ENCODE measurements at places on chromosomes 3 and 15.
A peak's percentile ranks its signal among the peaks of the same experiment; 100 is the strongest.

- no peak for DNase-seq
Measured at GRCh38 chr15:70722266-70723121, 40.9 kb downstream of the UACA start.

DNA sequence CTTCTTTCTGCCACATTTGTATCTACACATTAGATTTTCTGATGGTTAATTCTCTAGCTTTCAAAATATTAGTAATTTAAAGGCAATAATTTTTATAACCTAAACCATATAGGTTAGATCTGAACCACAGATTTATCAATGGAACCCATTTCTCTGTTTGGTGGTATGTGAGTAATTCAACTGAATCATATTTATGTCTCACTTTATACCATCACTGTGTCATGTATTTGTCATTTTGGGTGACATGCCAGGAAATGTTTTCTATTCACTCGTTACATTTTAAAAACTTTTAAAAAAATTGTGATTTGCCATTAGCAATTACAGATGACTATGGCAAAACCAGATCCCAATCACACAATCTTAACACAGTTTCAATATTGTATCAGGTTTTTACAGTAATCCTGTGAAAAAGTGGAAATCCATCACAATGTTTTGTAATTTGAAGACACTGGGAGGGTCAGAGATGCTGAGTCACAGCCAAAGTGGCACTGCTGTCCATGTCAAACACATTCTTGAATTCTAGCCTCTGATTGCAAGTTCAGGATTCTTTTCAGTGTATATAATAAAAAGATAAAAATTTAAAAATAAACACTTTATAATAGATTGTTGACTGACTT, 356.0 kb upstream of the RBMS3 start:
- no peak for DNase-seq

- DNase-seq = peak; percentile 4
Measured at GRCh38 chr15:60324706-60325438, 72.9 kb downstream of the ANXA2 start.

- no peak for DNase-seq
Measured at GRCh38 chr15:79089890-79090486, 592 bp downstream of the RASGRF1 start.

DNA sequence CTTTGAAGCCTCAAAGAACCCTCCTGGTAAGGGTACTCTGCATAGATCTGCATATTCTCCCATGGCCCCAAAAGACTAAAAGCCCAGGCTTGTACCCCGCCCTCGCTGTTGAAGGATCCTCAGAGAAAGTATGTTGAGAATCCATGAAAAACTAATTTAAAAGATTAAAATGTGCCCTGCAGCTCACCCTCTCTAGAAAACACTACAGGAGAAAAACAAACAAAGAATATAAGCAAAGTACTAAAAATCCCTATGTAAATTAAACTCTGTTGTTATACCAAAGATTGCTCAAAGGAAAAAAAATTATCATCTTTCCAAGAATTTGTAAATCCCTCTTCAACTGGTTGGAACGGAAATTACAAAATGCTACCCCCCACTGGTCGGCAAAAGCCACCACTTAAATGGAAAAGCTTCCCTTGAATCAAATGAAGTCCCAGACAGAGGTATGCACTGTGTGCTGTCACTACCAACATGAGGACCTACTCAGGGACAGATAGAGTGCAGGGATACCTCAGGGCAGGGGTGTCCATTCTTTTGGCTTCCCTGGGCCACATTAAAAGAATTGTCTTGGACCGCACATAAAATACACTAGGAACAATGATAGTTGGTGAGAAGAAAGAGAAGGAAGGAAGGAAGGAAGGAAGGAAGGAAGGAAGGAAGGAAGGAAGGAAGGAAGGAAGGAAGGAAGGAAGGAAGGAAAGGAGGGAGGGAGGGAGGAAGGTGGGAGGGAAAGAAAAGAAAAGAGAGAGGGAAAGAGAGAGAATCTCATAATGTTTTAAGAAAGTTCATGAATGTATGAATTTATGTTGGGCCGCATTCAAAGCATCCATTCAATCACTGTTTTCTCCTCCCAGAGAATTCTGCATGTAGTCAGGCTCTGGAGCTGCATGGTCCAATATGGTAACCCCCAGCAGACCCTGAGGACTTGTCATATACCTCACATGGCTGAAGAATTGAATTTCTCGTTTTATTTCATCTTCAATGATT, 88.1 kb downstream of the MAGI1 start:
- no peak for DNase-seq

DNA sequence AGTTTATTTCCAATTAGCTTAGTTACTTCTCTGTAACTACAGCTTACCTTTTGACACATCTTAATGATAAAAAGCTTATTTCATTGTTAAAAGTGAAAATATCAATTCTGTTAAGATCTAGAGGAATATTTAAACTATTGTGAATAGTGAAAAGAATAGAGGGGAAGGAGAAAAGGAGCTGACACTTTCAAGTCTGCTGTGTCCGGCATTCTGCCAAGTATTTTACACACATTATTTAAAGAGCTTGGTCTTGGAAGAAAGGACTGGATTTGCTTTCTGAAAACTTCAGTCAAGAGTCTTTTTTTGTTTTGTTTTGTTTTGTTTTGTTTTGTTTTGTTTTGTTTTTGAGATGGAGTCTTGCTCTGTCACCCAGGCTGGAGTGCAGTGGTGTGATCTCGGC, 34.8 kb downstream of the CCDC80 start:
- no peak for DNase-seq

GRCh38 chr3:36244728-36245127, 135.6 kb upstream of the STAC start:
- no peak for DNase-seq

- DNase-seq = no peak
Measured at GRCh38 chr3:14374444-14374883, 27.9 kb upstream of the SLC6A6 start.

DNA sequence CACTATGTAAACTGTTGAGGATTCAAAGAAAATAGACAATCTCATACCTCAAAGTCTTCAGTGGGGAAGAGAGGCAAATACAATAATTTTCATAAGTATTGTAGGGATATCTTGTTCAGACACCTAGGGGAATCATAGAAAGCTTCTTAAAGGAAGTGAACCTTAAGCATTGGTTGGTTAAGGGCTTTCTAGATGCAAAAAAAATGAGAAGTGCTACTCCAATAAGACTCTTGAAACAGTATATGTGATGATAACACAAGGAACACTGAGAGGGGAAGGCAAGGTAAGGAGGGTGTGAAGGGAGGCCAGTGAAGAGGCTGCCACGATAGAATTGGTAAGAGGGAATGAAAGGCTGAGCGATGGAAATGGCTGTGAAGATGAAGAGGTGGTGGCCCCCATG, 104.1 kb downstream of the TPRG1 start:
- DNase-seq = no peak

DNA sequence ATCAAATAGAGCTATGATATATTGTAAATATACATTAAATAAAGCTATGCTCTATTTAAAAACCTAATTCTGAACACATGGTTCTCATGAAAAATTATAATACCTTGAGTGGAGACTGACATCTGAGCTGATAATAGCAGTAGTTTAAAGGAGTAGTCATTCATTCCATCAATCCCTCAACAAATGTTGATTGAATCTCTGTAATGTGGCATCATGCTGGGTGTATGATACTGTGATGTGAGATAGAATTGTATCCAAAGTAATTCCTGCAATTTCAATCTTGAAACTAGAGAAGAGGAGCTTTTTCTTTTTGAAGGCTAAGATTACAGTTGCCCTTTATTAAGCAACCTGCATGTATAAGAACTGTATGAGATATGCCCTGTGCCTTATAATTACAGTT, 63.1 kb downstream of the ADAMTSL3 start:
- no peak for DNase-seq

GRCh38 chr15:69398491-69398891, 15.7 kb upstream of the KIF23 start:
- no peak for DNase-seq

DNA sequence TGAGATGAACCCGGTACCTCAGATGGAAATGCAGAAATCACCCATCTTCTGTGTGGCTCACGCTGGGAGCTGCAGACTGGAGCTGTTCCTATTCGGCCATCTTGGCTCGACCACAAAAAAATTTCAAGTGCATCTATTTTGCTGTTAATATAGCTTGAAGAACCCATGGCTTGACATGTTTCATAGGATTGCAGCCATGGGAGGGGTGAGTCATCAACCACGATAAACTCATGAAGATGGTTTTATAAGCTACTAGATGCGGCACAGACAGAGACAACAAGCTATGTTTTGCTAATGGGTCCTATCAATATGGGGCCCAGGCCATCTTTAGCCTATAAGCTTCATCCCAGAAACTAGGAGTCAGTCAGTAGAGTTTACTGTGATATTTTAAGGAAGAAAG, 100.4 kb upstream of the PHLDB2 start:
- no peak for DNase-seq
